ENCODE measurements at places on chromosomes 12 and 14.

- no peak for DNase-seq
Observed at GRCh38 chr12:49518914-49519573, 19.8 kb upstream of the KCNH3 start.

GRCh38 chr12:22536346-22536945 is 7.9 kb downstream of the C2CD5 start:
- DNase-seq: no peak

DNA sequence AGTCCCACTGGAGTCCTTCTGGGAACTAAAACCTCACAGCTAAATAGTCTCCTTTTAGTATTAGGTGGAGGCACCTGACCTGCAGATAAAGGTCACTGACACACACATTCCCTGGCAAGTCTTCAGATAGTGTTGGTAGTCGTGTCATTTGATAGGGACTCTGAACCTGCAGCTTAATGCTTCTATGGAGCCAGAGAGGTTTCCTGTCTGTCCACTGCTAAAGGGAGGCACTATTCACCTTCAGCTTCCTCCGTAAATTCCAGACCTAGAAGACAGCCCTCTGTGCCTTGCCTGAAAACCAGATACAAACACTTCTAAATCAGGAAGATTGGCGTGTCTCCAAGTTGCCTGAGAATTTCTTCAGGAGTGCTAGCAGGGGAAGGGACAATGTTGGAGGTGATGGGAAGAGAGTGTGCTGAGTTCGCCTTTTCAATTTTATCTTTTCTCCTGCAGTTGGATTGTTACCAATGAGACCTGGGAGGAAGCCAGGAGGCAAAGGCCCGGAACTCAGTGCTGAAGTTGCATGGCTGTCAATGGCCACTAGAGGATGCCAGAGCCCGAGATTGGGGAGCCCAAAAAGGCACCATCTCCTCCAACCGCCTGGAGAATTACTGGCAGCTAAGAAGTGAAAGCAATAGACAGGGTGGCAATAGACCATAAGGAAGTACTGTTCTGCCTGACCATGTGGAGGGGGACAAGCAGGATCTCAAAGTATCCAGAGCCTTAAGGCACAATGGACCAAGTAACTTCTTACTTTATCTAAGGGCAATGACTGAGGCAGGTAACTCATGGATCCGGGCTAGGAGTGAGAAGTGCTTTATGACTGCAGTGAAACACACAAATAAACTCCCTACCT is 81.6 kb upstream of the SCAF11 start:
- peak; percentile 24 for DNase-seq

DNA sequence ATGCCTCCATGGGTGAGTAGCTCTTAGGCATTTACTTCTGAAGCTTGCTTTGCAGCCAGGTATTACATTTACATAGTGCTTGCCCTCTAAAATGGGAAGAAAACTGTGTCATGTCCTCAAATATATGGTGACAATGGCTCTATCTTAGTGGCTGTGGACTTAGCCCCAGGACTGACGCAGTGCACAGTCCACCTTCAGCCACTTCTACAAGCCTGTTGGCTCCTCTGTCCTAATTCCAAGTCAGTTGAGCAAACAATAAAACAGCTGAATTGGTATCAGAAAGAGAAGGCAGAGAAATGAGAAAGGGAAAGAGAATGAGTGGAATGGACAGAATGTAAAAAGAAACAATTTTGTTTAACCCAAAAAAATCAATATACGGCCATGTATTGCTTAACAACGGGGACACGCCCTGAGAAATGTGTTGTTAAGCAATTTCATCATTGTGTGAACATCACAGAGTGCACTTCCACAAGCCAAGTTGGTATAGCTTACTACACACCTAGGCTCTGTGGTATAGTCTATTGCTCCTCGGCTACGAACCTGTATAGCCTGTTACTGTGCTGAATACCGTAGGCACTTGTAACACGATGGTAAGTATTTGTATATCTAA is 93.5 kb downstream of the GRIN2B start:
- DNase-seq: no peak

GRCh38 chr12:85182699-85183098 is 97.3 kb upstream of the ALX1 start:
- no peak for DNase-seq

DNA sequence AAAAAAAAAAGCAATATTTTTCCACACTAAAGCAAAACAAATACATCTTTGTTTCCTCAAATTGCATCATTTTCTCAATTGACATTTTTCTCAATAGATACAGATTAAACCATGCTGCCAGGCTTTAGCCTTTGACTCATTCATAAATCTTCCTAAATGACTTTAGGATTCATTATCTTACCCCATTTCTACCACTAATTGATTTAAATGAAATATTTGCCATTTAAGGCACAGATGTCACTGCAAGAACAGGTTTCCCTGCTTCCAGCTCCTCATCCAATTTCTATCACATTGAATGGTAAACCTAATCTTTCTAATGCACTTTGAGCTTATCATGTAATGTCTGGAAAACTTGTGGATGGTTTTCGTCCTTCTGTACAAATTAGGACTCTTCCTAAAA is 298.7 kb downstream of the RPL10L start:
- no peak for DNase-seq

DNA sequence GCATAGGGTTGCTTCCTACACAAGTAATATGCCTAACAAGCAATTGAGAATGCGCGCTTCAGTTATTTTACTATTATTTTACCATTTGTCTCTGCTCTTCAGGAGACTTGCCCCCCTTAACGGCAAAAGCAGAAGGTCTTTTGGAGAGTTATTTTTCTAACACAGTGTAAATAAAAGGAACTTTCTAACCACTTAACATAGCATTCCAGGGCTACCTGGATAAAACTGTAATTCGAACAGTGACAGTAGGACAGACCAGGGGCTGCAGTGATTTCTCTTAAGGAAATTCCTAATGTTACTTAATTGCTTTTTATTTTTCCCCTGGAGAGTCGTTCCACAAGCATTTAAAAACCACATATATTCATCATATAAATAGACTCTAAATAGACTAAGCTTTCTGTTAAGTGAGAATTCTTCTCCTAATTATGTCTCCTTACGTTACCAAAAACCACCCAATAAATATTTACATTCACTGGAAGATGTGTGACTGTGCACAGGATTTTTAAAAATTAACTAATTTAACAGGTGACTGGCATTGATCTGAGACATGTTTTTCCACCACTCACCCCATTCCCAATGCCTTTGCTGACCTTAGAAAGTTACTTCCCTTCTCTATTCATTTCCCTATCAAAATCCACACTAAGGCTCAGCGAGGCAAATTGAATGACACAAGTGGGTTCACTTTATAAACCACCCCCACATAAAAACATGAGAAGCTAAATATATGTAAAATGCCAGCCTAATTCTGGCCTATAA is 72.4 kb downstream of the RNF34 start:
- DNase-seq: no peak

- no peak for DNase-seq
Observed at GRCh38 chr14:58537004-58537403, 100.8 kb upstream of the DACT1 start.

- no peak for DNase-seq
Observed at GRCh38 chr14:84252706-84253105, 1277.2 kb upstream of the FLRT2 start.

DNA sequence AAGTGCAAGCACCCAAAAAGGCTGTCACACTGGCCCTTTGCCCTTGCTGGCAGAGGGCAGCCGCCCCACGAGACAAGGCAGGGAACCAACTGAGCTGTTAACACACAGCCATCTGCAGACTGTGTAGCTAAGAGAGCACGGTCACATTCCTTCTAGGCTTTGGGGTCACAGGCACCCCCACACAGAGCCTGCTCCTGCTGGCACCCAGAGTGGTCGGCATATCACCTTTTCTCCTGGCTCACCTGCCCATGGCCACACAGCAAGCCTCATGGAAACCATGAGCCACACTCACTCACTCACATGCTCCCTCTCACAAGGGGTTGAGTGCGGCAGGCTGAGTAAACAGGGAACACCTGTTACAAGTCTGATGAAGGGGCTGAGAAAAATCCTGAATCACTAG is 214.5 kb downstream of the PCNX1 start:
- no peak for DNase-seq

DNA sequence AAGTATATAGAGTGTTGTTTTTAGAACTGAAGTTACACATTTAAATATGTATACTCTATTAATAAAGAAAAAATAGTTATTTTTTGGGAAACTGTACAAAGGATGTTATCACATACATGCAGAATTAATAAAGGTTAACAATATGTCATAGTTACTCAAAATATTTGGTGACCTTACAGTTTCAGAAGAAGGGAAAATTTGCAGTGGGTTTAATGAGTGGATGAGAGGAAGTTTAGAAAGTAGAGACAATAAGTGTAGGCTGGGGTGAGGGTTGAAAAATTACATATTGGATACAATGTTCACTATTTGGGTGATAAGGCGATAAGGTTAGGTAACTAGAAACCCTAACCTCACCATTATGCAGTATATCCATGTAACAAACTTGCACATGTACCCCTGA is 13.5 kb downstream of the WNK1 start:
- DNase-seq: no peak

DNA sequence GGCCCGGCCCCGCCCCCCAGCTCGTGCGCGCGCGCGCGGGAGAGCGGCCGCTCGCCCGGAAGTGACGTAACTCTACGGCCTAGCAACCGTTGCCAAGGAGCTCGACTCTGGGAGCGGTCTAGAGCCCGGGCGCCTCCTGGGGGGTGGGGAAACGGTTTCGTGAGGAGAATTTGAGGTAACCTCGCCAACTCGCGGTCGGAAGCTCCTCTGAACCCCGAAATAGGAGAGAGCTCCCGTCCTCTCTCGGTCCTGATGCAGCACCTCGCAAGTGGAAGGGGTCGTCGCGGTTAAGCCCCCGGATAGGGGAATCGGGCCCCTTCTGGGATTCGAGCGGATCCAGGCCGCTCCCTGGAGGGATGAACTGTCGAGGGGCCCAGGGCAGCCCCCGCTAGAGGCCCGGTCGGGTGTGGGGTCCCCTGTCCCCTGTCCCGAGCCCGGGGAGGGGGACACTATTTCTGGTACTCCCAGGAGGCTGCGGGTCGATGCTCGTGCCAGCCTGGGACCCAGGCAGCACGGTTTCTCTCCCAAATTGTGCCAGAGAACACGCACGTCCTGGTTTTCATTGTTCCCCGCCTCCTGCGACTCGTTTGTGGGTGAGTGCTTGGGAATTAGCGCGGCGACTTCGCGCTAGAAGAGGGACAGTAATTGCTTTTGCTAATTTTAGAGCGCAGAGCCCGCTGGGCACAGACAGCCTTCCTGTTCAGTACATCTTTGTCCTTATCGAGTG is at the start of gene IFT81:
TSS of gene IFT81 (plus strand) at position 89 of the 727 bp plus-strand sequence. CDS start 3,024 bp downstream, outside the sequence.
- DNase-seq: peak; percentile 94

DNA sequence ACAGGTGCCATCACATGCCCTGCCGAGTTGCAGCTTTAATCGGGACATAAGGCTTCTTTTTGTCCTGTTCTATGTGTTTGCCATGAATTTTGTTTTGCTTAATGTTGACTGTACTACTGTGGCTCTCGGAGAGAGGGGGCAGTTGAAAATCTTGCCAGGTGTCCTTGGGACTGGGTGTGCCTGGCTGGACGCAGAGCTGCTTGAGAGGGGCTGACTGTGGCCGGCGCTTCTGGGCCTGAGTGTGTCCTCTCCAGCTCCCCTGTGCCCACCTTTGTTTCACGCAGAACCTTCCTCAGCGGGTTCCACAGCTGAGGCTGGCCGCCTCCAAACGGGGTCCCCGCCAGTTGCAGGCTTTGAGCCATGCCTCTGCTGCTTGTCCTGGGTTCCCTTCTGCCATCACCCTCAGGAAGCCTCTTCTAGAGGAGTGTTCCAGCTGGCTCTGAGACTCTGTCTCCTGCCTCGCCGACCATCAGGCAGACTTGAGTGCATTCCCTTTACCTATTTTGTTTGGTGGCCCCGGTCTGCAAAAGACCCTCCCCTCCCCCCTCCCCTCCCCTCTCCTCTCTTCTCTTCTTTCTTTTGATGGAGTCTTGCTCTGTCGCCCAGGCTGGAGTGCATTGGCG is 49.7 kb downstream of the DDX51 start:
- DNase-seq: no peak

GRCh38 chr12:80272387-80272915 is 171.6 kb upstream of the PTPRQ start:
- DNase-seq: no peak

DNA sequence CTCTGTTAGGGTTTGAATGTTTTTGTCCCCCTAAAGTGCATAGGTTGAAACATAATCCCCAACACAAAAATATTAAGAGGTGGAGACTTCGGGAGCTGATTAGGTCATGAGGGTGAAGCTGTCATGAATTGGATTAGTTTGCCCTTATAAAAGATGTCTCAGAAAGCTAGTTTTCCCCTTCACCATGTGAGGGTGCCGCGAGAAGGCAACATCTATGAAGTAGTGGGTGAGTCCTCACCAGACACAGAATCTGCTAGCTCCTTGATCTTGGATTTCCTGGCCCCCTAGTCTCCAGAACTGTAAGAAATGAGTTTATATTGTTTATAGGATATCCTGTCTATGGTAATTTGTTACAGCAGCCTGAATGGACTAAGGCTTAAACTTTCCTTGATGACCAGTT is 301.5 kb upstream of the ATP2B1 start:
- DNase-seq: no peak

DNA sequence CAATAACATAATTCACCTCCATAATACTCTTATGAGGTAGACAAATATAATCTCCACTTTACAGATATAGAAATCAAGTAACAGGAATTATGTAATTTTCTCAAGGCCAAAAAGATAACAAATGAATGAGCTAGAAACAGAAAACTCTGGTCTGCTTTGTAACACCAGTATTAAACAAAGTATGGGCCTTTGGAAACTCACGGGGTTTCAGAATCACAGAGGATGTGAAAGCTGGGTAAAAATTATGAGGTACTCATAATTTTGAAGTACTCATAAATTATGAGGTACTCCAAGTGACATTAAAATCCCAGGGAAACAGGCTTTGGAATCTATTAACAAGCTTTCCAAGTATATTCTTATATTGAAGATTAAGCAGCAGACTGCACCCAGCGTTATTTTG is 140.2 kb downstream of the MED13L start:
- DNase-seq: no peak

- no peak for DNase-seq
Observed at GRCh38 chr12:124663206-124663605, 95.8 kb upstream of the NCOR2 start.

GRCh38 chr12:117234441-117234840 is 44.2 kb upstream of the FBXO21 start:
- no peak for DNase-seq

DNA sequence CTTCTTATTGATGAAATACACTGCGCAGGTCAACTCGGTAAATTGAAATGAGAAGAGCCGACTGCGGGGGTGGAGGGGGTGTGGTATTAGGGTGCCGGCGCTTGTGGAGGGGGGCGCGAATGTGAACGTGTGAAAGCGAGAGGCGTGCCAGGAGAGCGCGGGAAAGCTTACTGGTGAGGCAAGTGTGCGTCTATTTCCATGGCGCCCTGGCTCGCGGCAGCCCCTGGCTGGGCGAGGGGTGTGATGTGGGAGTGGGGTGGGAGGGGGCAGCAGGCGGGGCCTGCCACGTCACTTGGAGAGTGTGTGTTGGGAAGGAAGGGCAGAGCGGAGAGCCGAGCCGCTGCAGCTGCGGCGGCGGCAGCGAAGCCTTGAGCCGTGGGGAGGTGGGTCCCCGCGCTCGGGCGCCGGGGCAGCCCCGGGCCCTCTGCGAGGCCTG is 88.8 kb downstream of the GALNT8 start:
- no peak for DNase-seq

GRCh38 chr14:56207626-56208292 is 89.5 kb downstream of the PELI2 start:
- DNase-seq: no peak

Measured in stimulated activated CD8-positive, alpha-beta memory T cell treated with anti-CD3 and anti-CD28 coated beads, Interleukin-4, amount 100 ng/mL, for 1 hour (primary cell).